ENCODE measurements at places on chromosomes 5 and 9.

DNA sequence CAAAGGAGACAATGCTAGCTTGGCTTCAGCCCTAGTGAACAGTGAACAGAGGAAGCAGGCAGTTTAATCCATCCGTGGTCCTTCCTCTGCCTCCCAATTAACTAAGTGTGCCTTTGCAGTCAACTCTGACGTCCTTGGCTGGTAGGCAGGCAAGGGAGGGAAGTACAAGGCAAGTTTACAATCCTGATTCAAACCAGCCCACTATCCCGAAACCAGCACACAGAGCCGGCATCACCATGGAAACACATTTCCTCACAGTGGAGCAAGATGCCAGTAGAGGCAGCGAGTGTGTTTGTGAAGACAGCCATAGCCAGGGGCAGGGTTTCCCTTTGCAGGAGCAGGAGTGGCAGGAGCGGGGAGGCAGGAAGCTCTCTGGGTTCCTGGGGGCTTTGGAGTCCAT is 73.9 kb downstream of the GOLPH3 start:
- DNase-seq = no peak

- no peak for DNase-seq
Observed at GRCh38 chr5:160278343-160278742, 34.0 kb downstream of the CCNJL start.

DNA sequence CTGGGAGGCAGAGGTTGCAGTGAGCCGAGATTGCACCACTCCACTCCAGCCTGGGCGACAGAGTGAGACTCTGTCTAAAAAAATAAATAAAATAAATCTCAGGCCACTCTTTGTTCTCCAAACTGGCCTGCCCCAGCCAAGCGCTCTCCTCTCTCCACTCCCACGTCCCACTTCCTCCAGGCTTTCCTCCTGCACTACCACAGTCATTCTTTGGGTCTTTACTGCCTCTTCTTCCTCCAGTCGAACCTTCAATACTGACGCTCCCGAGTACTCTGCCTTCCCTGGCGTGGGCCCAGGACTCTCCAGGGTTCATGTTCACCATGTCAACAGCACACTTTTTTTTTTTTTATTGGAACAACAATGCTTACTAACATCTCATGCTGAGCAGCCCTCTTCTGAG is 23.9 kb downstream of the RNF130 start:
- peak; percentile 62 for DNase-seq

DNA sequence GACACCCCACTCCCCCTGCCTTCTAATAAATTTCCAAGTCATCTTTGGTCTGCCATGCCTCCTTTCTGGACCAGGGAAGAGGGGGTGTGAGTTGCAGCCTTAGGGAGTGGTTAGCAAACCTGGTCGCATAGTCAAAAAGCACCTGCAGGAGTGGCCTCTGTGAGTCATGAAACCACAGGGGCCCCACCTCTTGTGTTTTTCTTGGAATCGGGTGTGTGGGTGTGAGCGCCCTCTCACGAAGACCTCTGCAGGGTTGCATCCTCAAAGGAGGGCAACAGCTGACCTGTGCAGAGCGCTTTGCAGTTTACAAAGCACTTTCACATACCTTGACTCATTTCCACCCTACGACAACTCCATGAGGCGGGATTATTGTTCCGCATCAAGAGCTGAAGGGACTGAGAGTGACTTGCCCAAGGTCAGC is 36.8 kb upstream of the TEX48 start:
- no peak for DNase-seq

DNA sequence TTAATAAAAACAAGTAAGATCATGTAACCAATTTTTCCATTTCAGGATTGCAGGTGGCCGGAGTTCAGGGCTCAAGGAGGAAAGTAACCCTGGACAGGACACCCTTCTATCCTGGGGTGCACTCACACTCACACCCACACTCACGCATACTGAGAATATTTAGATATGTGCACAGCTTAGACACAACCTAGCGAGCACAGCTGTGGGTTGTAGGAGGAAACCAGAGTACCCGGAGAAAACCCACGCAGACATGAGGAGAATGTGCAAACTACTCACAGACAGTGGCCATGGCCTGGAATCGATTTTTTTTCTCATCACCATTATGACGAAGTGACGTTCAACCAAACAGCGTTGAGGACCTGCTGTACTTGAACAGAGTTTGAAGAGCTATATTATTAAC is 4.5 kb upstream of the EFNA5 start:
- DNase-seq = no peak

- DNase-seq = no peak
Observed at GRCh38 chr9:130931508-130932254, 7.4 kb downstream of the FIBCD1 start.

DNA sequence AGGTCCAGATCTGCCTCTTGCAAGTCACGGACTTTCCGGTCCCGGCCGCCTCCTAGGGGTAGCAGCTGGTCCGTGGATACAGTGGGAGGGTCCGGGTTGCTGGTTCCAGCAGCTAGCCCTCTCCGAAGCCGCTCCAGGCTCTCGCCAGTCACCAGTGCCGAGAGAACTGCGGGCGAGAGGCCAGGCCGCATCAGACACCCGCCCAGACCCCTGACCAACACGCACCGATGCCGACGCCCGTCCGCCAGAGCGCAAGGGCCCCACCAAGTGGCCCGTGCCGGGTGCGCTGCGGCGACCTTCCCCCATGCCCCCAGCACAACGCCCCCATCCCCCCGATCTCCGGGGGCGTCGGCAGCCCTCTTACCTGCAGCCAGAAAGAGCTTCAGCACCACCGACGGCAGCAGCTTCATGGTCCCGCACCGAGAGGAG is 470 bp downstream of the HBEGF start:
- DNase-seq = peak; percentile 63

All from fibroblast of mammary gland (primary cell).